ENCODE measurements at places on chromosomes 5 and 9.

DNA sequence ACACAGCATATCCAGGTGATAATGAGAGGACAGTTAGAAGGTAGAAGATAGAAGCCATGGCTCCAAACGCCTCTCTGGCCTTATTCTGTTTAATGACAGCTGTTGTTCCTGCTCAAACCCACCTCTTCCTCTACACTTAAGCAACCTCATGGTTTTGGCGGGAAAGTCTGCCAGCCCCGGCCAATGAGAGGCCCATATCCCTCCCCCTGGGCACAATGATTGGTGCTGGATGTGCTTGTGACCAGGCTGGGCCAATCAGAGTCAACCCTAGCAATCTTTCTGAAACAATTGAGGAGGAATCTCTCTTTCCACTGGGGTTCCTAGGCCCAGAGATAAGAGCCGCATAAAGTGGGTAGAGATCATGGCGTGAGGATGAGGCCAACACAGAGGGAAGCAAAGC is 4.8 kb upstream of the GFI1B start:
- DNase-seq = no peak

- DNase-seq = no peak
Observed at GRCh38 chr5:78811866-78812265, 163.3 kb upstream of the LHFPL2 start.

DNA sequence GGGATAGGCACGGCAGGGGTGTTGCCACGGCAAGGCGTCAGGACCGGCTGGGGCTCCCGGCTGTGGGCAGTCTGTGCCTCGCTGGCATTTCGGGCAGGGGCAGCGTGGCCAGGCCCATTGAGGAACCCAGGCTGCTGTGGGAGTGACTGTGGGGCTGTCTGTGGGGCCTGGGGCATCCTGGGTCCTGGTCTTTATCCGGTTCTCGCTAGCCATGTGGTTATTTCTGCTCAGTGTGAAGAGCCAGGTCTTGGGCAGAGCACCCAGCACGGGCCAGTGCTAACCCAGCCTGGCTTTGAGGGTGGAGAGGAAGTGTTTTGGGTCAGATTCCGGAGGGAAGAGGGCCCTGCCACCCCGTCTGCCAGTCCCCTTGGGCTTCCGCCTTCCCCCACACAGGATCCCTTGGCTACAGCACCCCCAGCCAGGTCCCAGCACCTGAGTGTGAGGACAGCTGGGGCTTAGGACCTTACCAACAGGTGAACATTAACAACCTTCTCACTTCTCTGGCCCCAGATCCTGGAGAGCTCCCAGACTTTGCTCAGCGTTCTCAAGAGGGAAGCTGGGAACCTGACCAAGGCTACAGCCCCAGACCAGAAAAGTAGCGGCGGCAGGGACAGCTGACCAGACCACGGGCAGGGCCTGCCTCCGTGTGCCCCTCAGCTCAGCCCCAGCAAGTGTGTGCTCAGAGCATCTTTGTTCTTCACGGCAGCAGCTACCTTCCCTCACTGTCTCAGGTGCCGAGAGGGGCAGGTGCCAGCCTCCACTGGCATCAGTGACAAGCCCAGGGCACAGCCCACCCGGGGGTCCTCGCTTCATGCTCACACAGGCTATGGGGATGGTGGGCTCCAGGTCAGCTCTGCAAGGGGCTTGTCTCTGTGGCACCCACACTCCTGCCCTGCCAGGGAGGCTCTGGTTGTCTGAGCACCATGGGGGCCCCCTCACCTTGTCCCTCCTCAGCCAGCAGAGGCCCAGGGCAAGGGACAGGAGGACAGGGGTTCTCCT is 1.1 kb downstream of the SSNA1 start:
- DNase-seq = no peak

DNA sequence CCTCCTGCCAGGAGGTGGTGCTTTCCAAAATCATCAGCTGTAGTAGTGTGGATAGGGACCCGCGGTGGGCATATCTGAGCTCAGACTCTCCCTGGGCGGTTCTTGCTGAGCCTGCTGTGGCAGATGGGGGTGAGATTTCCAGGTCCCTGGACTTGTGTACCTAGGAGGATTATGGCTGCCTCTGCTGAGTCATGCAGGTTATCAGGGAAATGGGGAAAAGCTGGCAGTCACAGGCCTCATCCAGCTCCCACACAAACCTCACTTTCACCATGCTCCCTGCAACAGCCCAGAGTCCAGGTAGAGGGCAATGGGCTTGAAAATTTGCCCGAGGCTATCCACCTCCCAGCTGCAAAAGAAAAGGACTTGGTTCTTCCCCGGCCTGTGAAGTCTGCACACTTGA is 23.4 kb upstream of the MAMDC2 start:
- no peak for DNase-seq

DNA sequence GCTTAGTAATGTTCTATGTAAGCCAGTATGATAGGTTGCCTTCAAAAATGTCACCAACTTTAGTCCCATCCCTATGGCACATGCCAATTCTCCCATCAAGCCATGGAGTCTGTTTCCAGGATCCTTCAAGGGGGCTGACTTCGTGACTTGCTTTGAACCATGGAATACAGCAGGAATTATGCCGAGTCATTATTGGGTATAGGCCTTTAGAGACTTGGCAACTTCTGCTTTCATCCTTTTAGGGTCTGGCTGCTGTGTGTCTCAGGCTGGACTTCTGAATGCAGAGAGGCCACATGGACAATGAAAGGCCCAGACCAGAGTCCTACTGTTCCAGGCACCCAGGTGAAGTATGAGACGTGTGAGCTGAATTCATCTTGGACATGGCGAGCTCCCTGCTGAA is 109.8 kb downstream of the DENND1A start:
- DNase-seq = no peak

Data from GM12891 (cell line).